Upper lobe of left lung (tissue), 6 donors: ENCODE measurements at places on chromosomes 2 and 18. TPM values are rescaled to one million over a fixed set of nuclear protein-coding genes. Genes with fewer than 3 reads are reported as not detected.

- no peaks in the 10 kb centered on the region for H3K4me1 ChIP-seq
- no peaks in the 10 kb centered on the region for H3K36me3 ChIP-seq
- H3K27me3 ChIP-seq: no peaks in the 10 kb centered on the region
- no peak overlapping the region for H3K27ac ChIP-seq
- no peak overlapping the region for H3K4me3 ChIP-seq
- DNase-seq: no peak
Measured at GRCh38 chr18:36427831-36428230, 130.3 kb downstream of the FHOD3 start.

DNA sequence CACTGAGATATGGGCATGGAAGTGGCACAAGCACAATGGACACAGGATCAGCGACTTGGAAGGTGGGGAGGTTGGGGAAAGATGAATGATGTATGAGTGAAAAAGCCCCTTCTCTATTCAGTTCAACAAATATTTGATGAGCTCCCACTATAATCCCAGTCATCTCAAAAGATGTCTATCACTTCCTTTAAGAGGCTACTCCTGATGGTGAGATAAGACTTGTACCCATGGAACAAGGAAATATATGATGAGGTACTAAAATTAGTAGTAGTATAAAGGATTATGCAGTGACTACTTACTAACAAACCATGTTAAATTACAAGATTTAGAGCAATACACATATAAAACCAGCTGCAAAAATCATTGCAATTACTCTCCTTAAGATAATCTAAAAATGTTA is 107.8 kb upstream of the COL5A2 start:
- no peak overlapping the region for H3K4me3 ChIP-seq
- no peaks in the 10 kb centered on the region for H3K36me3 ChIP-seq
- H3K27ac ChIP-seq: no peak overlapping the region
- no peaks in the 10 kb centered on the region for H3K27me3 ChIP-seq

DNA sequence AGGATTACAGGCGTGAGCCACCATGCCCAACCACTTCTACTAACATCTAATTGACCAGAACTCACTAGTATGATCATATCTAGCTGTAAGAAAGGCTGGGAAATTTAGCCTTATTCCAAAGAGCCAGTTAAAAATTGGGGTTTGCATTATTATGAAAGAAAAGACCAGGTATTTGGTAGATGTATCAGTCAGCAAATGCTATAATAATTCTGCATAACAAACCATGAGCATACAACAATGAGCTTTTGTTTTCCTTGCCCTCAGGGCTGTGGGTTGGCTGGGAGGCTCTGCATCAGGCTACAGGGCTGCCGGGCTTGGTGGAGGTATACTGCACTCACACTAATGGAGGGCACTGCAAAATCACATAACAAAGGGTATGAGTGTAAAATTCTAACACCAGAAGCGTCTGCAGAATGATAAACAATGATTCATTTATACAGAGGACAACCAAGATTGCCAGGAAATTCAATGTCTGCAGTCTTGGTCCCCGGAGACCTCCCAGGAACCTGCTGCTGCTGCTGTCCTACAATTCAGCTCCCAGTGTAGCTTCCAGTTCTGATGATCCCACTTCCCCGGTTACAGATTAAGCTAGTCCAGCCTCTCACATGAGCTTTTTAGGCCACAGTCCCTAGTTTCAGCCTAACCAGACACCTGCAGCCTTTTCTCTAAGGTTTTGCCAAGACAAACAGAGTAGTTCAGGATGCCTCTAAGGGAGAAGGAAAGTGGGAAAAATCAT is 32.2 kb upstream of the ST3GAL5 start:
- no peak for DNase-seq
- peaks cover 4% of the 10 kb centered on the region for H3K4me1 ChIP-seq
- no peaks in the 10 kb centered on the region for H3K27me3 ChIP-seq
- H3K4me3 ChIP-seq: no peak overlapping the region

- no peaks in the 10 kb centered on the region for H3K36me3 ChIP-seq
Measured at GRCh38 chr2:222521099-222521498, 96.8 kb downstream of the SGPP2 start.

DNA sequence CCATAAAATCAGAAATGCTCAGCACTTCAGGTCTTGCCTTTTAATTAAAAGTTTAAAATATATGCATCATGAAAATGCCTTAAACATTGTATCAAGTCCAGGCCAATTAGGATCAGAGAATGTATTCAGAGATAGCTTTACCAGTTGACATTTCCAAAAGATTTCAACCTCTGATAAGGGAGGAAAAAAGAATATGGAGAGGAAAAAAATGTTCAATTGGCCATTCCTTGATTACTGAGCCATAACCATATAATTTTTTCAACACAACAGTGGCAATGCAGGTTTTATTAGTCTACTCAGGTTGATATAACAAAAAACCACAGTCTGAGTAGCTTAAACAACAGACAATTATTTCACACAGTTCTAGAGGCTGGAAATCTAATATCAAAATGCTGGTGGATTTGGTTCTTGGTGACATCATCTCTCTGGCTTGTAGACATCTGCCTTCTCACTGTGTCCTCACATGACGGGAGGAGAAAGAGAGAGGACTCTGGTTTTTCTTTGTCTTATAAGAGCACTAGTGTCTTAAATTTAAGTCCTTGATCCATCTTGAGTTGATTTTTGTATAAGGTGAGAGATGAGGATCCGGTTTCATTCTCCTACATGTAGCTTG is 111.9 kb downstream of the IRS1 start:
- peaks cover 5% of the 10 kb centered on the region for H3K4me1 ChIP-seq
- H3K27ac ChIP-seq: no peak overlapping the region
- no peaks in the 10 kb centered on the region for H3K36me3 ChIP-seq
- DNase-seq: no peak
- H3K27me3 ChIP-seq: no peaks in the 10 kb centered on the region

DNA sequence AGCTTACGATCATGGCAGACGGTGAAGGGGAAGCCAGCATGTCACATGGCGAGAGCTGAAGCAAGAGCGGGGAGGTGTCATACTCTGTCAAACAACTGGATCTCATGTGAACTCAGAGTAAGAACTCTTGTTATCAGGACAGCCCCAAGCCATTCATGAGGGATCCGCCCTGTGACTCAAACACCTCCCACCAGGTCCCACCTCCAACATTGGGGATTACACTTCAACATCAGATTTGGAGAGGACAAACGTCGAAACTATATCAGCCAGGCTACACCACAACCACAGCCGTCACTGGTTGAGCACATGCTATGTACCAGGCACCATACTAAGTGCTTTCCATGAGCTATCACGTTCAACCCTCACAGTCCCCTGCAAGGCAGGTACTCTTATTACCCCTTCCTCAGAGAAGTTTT is 293.8 kb downstream of the PRKCE start:
- H3K4me1 ChIP-seq: peaks cover 21% of the 10 kb centered on the region
- H3K27me3 ChIP-seq: no peaks in the 10 kb centered on the region
- H3K27ac ChIP-seq: no peak overlapping the region
- H3K4me3 ChIP-seq: no peak overlapping the region
- H3K36me3 ChIP-seq: no peaks in the 10 kb centered on the region

DNA sequence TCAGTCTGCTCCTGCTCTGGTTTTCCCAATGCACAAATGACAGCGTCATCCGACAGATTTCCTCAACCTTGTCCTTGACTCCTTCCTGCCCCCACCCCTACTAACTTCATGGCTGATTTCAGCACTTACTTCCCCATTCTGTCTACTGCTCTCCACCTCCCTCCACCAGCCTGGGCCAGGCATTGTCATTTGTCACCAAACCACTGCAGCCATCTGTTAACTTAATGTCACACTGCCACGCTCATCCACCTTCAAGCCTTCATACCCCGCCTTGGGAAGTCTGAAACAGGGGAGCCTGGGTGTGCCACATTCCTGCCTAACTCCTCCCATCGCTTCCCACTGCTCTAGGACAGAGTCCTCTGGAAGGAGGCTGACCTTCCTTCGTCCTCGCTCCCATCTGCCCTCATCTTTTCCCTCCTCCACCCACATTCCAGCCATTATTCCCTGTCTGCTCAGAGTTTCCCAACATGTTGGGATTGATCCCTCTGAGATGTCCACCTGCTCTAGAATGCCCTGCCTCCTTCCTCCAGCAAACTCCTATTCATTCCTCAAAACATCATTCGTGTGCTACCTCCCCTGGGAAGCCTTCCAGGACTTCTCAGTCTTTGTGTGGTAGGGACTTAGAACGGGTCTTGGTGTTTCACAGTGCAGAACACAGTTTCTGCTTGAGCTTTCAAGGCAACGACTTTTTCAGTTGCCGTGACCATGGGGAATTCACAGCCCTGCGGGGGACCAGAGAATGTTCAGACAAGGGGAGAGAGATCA is 42.2 kb upstream of the SMAD7 start:
- peak overlapping the region; percentile 13 for H3K27ac ChIP-seq
- no peaks in the 10 kb centered on the region for H3K27me3 ChIP-seq
- DNase-seq: peak; percentile 74
- H3K36me3 ChIP-seq: no peaks in the 10 kb centered on the region
- H3K4me3 ChIP-seq: no peak overlapping the region

DNA sequence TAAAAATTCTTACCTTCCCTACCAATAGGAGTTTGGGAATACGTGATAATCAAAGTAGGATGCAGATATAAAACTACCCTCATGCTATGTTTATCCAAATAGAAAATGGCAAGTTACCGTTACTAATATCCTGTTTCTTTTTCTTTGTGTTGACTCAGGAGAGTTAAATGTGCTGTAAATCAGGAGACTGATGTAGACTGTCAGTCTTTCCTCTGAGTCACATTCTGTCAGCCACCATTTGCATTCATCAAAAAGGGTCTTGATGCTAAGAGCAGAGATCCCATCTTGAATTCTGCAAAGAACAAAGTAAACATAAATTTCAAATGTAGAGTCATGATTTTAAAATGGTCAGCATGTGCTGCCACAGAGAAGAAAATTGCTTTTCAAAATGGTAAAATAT is 712.8 kb downstream of the SOCS6 start:
- H3K4me1 ChIP-seq: no peaks in the 10 kb centered on the region
- H3K27me3 ChIP-seq: no peaks in the 10 kb centered on the region
- no peak overlapping the region for H3K27ac ChIP-seq

DNA sequence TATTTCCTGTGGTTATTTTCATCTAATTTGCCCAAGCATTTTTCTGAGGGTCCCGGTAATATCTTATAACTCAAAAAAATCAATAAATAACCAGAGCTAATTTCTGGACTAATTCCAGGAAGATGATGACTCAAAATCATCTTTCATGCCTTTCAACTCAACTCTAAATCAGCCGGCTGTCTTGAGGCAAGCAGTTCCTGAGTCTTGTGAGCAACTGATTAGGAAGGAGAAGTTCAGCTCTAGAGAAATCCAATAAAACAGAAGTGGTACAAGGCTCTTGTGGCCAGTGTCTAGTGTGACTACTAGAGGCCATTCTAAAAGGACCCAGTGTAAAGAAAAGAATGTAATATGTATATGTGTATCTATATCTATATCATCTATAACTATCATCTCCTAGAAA is 890.4 kb downstream of the TRIB2 start:
- no peaks in the 10 kb centered on the region for H3K4me1 ChIP-seq
- H3K27ac ChIP-seq: no peak overlapping the region
- no peak for DNase-seq
- no peaks in the 10 kb centered on the region for H3K36me3 ChIP-seq
- no peak overlapping the region for H3K4me3 ChIP-seq
- H3K27me3 ChIP-seq: no peaks in the 10 kb centered on the region

Gene GRP
- total RNA-seq: 2.3 TPM

Gene HOXD12
- total RNA-seq: not detected

Gene GRB14
- total RNA-seq: 4.2 TPM

Gene GPR17
- 0.24 TPM for total RNA-seq
